A549 treated with Hydrocortisone at 1 μM for 4 hours (cell line): ENCODE measurements at places on chromosomes 5 and 9. TPM values are rescaled to one million over a fixed set of nuclear protein-coding genes. Genes with fewer than 3 reads are reported as not detected.

NR2F1-AS1 gene
- total RNA-seq, result 3.1 to 4.7 TPM (median 4.0 TPM) in 5 replicates

PCDH1 gene
- total RNA-seq, result 1.9 to 4.5 TPM (median 3.4 TPM) in 5 replicates

SUB1 gene
- total RNA-seq, result 169 to 262 TPM (median 253 TPM) in 5 replicates

CETN3 gene
- 17.6 to 23.6 TPM (median 22.4 TPM) in 5 replicates for total RNA-seq

SNCAIP gene
- total RNA-seq, result 0.03 to 0.05 TPM in 2 of 5 replicates, not detected in the others

F12 gene
- total RNA-seq, result 14.2 to 24.1 TPM (median 22.1 TPM) in 5 replicates

CDC20B gene
- 0.05 to 0.10 TPM (median 0.06 TPM) in 5 replicates for total RNA-seq

SEMA6A gene
- 0.07 to 0.18 TPM (median 0.15 TPM) in 5 replicates for total RNA-seq

PPP3R2 gene
- total RNA-seq, result not detected in 5 replicates

PRUNE2 gene
- 0.02 to 0.12 TPM (median 0.07 TPM) in 4 of 5 replicates, not detected in the other for total RNA-seq

IL7R gene
- total RNA-seq, result 0.28 to 0.59 TPM (median 0.36 TPM) in 5 replicates

NIPAL4 gene
- total RNA-seq, result 9.7 to 14.3 TPM (median 11.1 TPM) in 5 replicates

TIMD4 gene
- 0.70 to 1.4 TPM (median 1.1 TPM) in 5 replicates for total RNA-seq

SMIM33 gene
- total RNA-seq, result not detected in 5 replicates

NANS gene
- total RNA-seq, result 59.5 to 74.0 TPM (median 70.9 TPM) in 5 replicates

RABL6 gene
- total RNA-seq, result 67.0 to 82.1 TPM (median 78.1 TPM) in 5 replicates

IL31RA gene
- 1.2 to 1.7 TPM (median 1.3 TPM) in 5 replicates for total RNA-seq

TMEM174 gene
- not detected in 5 replicates for total RNA-seq

MED10 gene
- total RNA-seq, result 70.1 to 78.8 TPM (median 76.7 TPM) in 5 replicates

RGS7BP gene
- total RNA-seq, result not detected in 5 replicates

MINAR2 gene
- total RNA-seq, result not detected in 5 replicates

PCDHB4 gene
- total RNA-seq, result 0.06 to 0.10 TPM (median 0.07 TPM) in 3 of 5 replicates, not detected in the others

RNF183 gene
- total RNA-seq, result not detected in 5 replicates

ANXA2R gene
- 2.4 to 3.7 TPM (median 2.9 TPM) in 5 replicates for total RNA-seq

SPATA31D4 gene
- not detected in 5 replicates for total RNA-seq

PCDHB6 gene
- total RNA-seq, result 0.84 to 1.1 TPM (median 1.0 TPM) in 5 replicates

RNF180 gene
- 0.22 to 0.40 TPM (median 0.32 TPM) in 5 replicates for total RNA-seq

FGF1 gene
- total RNA-seq, result 0.31 to 0.99 TPM (median 0.70 TPM) in 5 replicates

PCDHA12 gene
- 2.7 to 3.6 TPM (median 2.8 TPM) in 5 replicates for total RNA-seq

DMAC1 gene
- total RNA-seq, result 19.3 to 85.6 TPM (median 77.5 TPM) in 5 replicates

SH3RF2 gene
- total RNA-seq, result 2.0 to 2.8 TPM (median 2.4 TPM) in 5 replicates

NUTM2F gene
- total RNA-seq, result 0.03 TPM in 1 of 5 replicates, not detected in the others

GTF2H2 gene
- total RNA-seq, result 9.0 to 14.1 TPM (median 9.5 TPM) in 5 replicates

RORB gene
- total RNA-seq, result 0.02 TPM in 1 of 5 replicates, not detected in the others

PCDHGB6 gene
- 0.05 to 0.18 TPM (median 0.10 TPM) in 5 replicates for total RNA-seq

MAMDC2 gene
- total RNA-seq, result 0.16 to 0.35 TPM (median 0.28 TPM) in 5 replicates

GPR21 gene
- total RNA-seq, result not detected in 5 replicates

TBCA gene
- total RNA-seq, result 260 to 279 TPM (median 270 TPM) in 5 replicates

CNTLN gene
- total RNA-seq, result 3.9 to 6.5 TPM (median 5.3 TPM) in 5 replicates

STPG3 gene
- not detected in 5 replicates for total RNA-seq

GNAQ gene
- total RNA-seq, result 11.9 to 20.0 TPM (median 16.5 TPM) in 5 replicates

ARSK gene
- 5.4 to 8.5 TPM (median 8.3 TPM) in 5 replicates for total RNA-seq

NTNG2 gene
- total RNA-seq, result 0.83 to 2.2 TPM (median 1.4 TPM) in 5 replicates

GPR107 gene
- total RNA-seq, result 23.6 to 33.4 TPM (median 27.2 TPM) in 5 replicates

ENG gene
- 0.09 to 0.15 TPM (median 0.12 TPM) in 5 replicates for total RNA-seq

SRD5A1 gene
- 18.7 to 31.1 TPM (median 28.2 TPM) in 5 replicates for total RNA-seq
